ENCODE measurements at places on chromosomes 4 and X.

DNA sequence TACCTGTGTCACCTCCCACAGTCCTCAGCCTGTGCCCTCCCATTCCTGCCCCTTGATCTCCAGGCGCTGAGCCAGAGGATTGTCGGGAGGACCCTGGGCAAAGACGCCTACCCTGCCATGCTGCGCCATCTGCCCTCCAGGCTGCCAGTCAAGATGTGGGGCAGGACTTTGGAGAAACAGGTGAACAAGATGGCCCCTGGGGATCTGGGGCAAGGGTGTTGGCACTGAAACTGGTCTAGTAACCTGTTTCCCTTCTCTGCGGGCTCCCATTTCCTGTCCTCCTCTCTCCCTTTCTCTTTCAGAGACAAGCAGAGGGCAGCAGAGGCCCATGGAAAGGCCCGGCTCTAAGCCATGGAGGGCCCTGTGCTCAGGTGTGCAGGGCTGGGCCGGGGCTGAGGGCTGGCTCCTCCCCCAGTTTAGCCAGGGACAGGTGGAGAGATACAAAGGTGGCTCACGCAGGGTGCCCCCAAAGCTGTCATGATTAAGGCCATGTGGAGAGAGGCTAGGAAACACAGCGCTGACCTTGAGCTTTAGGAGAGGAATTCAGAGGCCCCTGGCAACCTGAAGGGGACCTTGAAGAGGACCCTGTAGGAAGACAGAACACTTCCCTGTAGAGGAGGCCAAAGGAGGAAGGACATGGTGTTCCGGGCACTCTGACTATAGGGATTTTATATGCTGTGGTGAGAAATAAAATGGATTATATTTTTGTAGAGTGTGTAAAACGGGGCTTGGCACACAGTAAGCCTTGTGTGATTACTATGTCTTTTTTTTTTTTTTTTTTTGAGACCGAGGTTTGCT is at the start of gene GLOD5:
Gene GLOD5, plus strand, starts transcription at position 74 of the 798 bp plus-strand sequence. Its CDS starts 44 bp downstream, at position 118.
- DNase-seq = no peak

- no peak for DNase-seq
These were observed 25.0 kb upstream of the CWH43 start for GRCh38 chr4:48960988-48961635.

DNA sequence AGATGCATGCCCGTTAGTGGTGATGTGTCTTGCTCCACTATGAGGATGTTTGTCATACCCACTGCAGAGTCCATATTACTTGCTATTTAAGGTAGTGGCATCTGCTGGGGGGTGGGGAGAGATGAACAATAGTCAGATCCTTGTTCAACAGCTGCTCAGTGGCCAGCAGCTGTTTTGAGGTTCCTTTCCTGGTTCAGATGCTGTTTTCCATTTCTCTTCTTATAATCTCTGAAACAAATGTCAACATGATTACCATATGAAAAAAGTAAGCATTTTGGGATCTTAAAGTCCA is 1567.9 kb upstream of the TENM3 start:
- DNase-seq = no peak

DNA sequence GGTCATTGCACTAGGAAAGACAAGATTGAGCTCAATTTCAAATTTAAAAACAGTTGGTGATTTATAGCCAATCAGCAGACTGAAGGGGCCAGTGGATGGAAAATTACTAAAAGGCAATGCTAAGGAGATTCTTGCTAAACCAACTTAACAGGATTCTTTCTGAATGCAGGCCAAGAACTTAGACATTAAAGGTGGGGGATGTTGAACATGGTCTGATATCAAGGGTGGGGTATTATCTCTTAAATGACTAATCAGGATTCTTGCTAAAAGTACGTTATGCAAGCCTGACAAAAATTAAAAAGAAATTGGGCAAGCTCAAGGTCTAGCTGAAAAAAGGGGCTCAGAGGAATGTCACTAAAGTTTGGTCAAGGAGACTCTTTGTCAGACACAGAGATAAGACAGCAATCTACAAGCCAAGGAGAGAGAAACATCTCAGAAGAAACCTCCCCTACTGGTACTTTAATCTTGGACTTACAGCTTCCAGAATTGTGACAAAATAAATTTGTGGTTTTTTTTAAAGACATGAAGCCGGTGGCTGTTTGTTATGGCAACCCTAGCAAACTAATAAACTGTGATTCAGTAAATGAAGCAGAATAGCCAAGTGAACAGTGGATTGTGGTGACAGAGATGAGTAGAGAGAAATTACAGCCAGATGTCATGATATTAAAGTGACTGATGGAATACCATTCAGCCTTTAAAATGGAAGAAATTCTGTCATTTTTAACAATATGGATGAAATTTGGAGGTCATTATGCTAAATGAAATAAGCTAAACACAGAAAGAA is 120.3 kb upstream of the KLHL4 start:
- no peak for DNase-seq

DNA sequence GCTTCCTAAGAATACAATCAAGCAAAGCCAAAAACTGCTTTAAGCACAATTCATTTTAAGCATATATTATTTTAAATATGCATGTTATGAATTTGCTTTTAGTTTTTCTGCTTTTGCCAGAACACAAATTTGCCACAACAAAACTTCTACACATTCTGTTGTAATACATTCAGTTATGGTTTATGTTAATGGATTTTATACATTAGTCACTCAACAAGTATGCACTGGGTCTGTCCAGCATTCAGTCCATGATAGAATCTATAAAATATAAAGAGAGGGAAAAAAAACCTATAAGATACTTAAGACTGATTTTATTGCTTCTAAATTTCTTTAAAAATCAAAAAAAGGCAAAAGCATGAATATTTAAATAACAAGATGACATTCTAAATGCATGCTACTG is 22.2 kb downstream of the IQCM start:
- no peak for DNase-seq

DNA sequence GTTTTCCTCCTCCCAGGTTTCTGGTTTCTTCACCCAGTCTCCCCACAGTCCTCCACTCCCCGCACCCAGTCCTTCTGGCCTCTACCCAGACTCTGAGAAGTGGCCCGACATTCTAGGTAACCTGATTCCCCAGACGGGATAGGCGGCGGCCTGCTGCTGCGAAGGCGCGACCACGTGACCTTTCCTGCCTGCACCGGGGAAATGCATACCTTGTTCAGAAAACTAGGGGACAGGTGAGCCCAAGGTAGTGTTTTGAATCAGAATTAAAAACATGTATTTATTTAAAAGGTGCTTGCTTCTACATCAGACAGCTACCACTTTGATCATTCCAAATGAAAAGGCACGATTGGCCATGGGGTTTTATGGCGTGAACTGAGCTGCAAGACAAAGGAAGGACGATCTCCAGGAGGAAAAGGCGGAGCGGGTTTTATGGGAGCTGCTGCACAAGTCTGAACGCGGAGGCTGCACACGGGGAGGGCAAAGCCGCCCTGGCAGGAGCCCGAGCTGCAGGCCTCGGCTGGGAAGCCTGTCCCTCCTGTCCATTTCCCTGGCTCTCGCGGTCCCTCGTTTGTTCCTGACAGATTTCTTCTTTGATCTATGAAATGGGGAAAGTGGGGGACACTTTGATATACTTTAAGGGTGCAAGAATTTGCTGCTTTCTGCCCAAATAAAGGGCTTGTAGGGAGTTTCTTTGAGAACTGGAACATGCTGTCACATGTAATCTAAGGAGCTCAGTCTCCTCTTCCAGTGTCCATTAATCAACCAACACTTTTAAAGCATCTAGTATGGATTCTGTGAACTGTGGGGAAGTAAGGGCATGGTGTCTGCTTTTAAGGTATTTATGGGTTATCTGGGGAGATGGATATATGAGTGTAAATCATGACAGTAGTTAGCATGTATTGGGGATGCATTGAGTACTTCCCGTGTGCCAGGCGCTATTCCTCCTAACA is 150.9 kb downstream of the SPRY1 start:
- DNase-seq = no peak

GRCh38 chrX:97328853-97329390 is 445.2 kb downstream of the RPA4 start:
- no peak for DNase-seq

- no peak for DNase-seq
These were observed 92.6 kb upstream of the H2AZ1 start for GRCh38 chr4:100042711-100043110.

DNA sequence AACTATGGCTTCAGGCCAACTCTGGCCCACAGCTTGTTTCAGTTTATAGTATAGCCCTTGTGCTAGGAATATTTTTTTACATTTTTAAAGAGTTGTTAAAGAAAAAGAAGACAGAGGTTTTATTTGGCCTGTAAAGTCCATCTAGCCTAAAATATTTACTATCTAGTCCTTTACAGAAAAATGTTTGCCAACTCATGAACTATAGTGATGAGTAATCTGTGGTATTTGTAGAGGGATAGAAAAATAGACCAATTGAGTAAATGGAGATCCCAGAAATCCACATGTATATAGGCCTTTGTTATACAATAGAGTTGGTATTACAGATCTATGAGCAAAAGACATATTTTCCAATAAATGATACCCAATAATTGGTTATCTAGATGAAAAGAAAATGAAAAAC is 288.7 kb downstream of the PRDM5 start:
- DNase-seq = no peak

GRCh38 chrX:121671649-121672048 is 624.2 kb downstream of the GLUD2 start:
- no peak for DNase-seq

DNA sequence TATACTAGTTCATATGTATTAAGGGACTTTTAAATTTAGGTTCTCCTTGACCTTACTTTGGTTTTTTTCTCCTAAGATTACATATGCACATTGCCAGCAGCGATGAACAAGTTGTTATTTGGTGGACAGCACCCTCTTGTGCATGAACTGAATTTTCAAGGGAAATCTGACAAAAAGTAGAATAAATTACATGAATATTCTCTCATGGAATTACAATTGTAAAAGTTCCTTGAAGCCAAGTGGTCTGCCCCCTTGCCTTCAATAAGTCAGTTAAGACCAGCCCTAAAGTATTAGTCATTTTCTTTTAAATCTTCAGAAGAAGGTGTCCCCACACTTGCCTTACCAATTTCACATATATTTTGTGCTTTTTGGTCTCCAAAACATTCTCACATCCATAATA is 30.7 kb upstream of the SMARCA5 start:
- DNase-seq = no peak

DNA sequence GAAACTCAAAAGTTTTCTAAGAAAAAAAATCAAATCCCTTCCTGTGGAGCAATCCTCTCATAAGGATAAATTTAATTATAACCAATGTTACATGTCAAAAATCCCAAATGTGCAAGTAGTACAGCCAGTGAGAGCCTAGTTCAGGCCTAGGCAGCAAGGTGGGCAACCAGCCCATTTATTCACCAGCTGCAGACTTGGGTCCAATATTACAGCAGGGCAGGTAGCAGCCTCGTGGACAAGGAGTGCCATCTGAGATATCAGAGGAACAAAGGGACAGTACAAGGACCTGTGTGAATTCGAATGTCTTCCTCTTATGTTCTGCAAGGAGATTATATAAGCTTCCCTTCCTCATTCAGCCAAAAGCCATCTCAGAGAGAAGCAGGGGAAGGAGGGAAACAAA is 6.6 kb downstream of the HELQ start:
- no peak for DNase-seq

- DNase-seq = no peak
These were observed 54.8 kb upstream of the MAPK10 start for GRCh38 chr4:86414686-86415085.

DNA sequence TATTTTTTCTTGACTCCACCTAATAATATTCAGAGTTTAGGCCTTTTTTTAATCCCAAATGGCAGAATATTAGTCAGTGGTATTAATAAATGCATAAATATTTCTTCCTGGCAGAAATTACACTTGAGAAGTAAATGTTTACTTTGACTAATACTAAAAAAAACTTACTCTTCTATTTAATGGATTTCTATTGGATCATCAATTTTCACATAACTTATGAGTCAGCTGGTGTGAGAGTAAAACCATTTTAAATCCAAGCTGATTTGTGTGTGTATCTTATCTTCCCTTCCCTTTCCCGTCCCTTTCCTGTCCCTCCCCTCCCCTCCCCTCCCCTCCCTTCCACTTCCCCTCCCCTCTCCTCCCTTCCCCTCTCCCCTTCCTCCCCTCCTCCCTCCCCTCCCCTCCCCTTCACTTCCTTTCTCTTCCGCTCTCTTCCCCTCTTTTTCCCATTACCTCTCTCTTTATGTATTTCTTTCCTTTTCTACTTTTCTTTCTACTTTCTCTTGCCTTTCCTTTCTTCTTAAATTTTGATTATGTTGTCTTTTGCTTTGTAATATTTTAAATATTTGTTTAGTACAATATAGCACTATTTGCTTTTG is 630.1 kb upstream of the EPHA5 start:
- DNase-seq = no peak

DNA sequence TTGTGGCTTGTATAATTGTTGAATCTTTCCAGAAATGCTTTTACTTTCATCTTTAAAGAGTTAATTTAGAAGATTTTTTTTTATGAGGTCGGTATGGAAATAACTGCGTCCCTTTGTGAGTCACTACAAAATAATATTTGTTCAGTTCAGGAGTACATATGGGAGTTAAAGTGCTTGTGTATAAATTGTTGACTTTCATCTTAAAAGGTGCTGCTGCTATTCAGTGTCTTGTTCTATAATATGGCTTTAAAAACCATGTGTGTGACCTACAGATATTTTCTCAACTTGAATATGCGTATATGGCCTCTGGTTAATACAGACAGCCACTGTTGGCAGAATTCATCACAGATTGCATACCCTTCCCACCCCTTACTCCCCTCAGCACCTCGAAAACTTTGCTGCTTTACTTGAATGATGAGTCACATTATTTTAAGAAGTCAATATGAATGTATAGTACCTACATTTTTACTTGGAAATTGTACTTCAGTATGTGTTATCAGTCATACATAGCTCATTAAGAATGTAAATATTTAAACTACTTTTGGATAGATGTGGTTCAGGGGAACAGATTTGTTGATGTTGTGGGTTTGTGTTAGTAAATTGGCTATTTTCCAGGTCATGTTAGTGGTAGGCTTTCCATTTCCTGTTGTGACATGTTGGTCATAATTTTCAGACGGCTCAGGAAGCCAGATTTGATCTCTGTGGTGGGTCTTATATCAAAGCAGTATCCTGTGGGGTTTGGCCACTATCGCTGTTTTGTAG is 1.5 kb downstream of the CLCN3 start:
- DNase-seq = no peak

DNA sequence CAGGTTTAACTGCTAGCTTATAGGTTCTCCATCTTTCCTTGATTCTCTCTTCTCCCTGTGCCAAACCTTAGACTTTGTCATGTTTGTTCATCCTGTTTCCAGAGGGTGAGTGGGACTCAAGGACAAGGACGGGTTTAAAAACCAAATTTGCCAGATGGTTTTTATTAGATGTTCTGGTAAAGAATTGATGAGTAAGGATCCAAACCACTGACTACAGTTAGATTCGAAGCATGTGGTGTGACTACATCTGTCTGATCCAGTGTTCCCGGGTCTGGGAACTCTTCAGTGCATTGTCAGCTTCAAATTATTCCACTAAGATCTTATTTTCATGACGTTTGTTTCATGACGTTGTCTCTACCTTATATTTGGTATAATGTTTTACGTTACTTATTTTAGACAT is 37.5 kb downstream of the MTMR1 start:
- no peak for DNase-seq

- no peak for DNase-seq
These were observed 468.2 kb downstream of the ZIC3 start for GRCh38 chrX:138034136-138034535.

GRCh38 chrX:109795682-109796081 is 62.6 kb upstream of the ACSL4 start:
- DNase-seq = no peak

- no peak for DNase-seq
These were observed 38.3 kb downstream of the GPAT3 start for GRCh38 chr4:83574247-83574646.
